Small intestine (tissue), 16 donors: ENCODE measurements at places on chromosomes 12 and 14.

DNA sequence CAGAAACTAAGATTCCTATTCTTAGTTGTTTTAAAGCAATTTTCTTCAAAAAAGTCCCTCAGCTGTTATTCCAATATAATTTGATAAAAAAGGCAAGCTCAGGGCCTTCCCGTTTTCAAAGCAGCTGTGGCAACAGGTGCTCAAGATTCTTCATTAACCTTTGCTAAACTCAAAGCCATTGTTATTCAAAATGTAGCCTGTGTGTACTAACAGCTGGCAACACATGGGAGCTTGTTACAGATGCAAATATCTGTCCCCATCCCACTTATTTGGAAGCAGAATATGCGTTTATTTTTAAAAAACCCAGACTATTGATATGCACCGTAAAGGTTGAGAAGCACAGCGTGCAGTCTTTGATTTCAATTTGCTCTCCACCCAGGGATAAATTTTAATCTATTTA lies 210.4 kb upstream of the SYT10 start:
- DNase-seq = no peak

GRCh38 chr12:31900271-31900670 lies 58.9 kb upstream of the RESF1 start:
- no peak for DNase-seq

- DNase-seq = no peak
Measured at GRCh38 chr14:69682621-69683263, 71.3 kb downstream of the SUSD6 start.

DNA sequence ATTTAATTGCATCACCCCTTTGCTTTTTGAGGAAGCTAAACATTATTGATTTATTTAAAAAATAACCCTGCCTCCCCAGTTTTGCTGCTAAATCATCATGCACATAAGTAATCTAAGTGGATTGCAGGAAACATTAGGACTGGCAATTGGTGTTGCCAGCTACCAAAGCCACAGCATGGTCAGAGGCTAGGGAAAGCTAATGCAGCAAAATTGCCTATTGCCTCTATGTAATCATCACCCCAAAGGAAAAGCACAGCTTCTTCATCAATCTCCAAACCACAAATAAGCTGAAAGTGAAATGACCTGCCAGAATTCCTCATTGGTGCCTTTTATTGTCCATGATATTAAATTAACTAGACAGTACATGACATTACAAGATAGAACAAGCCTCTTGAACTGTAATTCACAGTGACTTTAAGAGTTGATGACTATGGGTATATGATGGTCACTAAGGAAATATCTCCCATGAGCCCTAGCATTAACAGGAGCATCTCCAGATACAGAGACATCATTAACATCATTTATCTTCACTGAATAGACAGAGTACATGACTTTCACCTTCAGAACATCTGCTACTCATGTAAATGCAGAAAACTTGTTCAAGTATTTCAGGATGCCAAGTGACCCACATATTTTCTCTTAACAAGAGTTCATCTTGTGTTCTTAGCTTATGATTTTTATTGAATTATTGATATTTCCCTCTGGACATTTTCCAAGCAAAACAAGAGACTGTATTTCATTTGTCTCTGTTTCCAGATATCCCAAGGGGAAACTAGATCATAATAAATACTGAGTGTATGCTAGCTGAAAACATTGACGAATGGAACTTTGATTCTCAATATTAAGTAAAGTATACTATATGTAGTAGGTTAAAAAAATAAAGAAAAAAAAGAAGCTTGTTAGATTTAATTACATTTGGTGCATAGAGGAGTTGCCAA lies 29.4 kb downstream of the PTPRR start:
- no peak for DNase-seq

GRCh38 chr14:100332797-100333196 lies 9.7 kb downstream of the SLC25A47 start:
- no peak for DNase-seq
